PC-3 (cell line): ENCODE measurements at places on chromosomes 12 and 14.

DNA sequence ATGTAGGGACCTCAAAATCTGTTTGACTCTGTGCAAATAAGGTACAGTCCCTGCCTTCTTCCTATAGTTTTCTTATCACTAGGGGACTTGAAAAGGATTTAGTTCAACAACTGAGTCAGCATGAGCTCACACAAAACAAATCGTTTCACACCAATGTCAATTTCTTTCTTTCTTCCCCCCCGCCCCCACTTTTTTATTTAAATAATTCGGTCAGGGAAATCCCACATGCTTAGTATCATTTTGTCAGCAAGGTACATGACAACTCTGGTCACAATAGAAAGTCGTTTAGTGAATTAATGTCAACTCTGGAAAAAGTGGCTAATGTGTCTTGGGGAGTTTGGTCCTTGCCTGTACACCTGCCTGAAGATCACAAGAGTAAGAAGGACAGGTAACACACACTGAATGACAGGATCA lies 232.2 kb upstream of the PLEKHG7 start:
- peak; percentile 14 for DNase-seq

DNA sequence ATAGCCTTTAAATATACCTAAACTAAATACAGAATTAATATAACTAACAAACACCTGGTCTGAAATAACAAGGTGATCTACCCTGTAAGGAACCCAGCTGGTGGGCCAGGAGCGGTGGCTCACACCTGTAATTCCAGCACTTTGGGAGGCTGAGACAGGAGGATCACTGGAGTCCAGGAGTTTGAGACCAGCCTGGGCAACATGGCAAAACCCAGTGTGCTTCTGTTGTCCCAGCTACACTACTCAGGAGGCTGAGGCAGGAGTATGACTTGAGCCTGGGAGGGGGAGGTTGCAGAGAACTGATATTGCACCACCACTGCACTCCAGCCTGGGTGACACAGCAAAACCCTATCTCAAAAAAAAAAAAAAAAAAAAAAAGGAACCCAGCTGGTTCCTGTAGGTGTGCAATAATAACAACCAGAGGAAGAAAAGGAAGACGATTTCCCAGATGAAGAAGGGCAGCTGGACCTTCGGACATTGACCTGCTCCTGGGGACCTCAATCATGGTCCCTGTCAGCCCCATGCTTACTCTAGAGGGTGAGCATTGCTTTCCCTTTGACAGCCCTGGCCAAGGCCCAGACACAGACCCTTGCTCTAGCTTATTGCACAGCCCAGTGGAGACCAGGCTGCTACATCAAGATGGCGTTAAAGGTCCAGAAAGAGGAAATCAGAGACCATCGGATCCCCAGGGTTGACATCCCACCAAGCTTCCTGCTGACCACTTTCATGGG lies 5.4 kb downstream of the FOS start:
- DNase-seq: no peak

DNA sequence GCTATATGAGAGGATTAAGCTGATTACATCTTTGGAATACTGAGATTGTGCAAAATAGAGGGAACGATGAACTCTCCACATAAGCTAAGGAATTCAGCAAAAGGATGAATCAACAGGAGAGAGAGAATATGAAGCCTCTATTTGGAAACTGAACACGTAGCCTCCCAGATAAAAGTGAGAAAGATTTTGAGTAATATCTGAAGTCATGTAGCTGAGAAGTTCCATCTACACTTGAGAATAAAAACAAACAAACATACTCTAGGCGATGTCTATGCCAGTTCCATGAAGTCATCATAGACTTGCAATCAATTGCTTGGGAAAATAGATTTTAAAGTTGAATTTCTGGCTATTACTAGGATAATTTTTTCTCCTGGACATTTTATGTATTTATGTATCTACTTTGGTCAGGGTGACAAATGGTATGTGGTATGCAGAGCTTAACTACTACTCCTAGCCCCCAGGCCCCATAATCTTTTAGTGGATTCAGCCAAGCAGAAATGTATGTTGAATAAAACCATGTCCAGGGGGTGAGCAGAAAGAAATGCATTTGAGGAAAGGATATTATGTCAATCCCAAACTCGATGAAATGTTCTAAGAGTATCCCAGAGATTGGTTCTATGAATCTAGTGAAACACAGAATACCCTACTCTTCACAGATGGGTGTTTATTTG lies 627.4 kb downstream of the DIO2 start:
- peak; percentile 2 for DNase-seq

- DNase-seq: no peak
These were observed 11.6 kb upstream of the FAM177A1 start for GRCh38 chr14:35034440-35034833.

GRCh38 chr14:94378527-94379290 lies 9.7 kb downstream of the SERPINA1 start:
- no peak for DNase-seq

DNA sequence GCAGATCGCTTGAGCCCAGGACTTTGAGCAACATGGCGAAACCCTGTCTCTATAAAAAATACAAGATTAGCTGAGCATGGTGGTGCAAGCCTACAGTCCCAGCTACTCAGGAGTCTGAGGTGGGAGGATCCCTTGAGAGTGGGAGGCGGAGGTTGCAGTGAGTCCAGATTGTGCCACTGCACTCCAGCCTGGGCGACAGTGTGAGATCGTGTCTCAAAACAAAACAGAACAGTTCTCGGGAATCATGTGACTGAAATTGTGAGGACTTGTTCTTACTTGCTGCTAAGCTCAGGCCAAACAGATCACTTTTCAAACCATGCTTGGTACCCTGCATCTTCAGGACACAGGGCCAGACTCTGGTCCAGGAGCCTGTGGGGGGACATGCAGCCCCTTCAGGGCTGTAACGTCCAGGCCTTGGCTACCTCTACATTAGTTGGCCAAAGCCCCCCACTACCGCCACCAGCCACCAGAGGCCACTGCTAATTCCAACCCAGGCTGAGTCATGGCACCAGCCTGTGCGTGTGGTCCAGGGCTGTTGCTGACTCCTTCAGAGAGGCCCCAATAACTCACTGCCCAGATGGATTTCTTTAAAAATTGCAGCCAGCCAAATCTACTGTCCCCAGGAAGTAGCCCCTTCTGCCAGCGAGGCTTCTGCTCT lies 33.4 kb upstream of the SYNDIG1L start:
- peak; percentile 63 for DNase-seq

- DNase-seq: no peak
These were observed 185.7 kb downstream of the SLC2A13 start for GRCh38 chr12:39920222-39920621.

DNA sequence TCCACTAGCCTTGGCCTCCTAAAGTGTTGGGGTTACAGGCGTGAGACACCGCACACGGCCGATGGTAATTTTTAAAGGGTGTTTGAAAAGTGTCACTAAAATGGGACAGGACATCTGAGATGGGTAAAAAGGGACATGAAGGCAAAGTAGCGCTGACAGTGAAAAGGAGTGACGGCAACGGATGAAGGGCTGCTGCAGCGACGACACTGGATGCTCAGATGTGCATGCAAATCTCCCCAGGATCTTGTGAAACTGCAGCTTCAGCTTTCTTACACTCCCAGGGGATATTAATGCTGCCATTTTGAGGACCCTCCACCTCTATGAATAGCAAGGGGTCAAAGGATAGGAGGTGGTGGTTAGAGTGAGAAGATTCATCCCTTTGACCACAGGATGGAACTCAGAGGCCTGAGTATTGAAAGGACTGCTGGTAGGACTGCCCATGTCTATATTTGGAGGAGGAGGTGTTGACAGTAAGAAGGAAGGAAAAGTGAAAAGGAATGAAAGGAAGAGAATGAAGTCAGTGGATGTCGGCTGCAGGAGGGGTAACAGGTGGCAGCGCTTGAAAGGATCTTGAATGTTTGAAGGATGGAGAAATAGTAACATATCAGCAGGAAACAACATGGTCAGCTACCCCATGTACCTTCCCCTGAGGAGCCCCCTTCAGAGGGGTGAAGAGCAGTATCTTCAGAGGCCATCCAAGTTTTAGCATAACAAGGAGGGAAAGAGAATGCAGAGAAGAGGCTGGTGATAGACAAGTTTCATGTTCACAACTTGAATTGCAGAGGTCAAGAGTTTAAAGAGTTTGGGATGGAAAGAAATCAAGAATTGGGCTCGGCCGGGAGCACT lies 37.1 kb downstream of the CLIP1 start:
- no peak for DNase-seq
